ENCODE measurements at places on chromosomes 1 and 21.

DNA sequence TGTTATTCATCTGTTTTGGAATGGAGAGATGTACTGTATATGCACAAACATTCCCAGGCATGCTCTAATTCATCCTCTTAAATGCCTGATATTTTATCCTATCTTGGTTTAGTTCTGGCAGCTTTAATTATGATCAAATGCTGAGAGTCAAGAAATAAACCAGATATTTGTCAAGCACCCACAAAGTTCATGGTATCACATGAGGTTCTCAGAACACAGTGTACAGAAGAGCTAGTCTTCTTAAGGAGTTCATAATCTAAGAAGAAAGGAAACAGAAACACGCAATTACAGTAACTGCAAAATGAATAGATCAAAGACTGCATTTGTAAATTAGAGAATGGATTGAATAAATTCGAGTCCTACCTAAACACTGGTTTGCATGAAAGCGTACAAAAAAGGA lies 58.3 kb upstream of the KCNH1 start:
- DNase-seq, result no peak

DNA sequence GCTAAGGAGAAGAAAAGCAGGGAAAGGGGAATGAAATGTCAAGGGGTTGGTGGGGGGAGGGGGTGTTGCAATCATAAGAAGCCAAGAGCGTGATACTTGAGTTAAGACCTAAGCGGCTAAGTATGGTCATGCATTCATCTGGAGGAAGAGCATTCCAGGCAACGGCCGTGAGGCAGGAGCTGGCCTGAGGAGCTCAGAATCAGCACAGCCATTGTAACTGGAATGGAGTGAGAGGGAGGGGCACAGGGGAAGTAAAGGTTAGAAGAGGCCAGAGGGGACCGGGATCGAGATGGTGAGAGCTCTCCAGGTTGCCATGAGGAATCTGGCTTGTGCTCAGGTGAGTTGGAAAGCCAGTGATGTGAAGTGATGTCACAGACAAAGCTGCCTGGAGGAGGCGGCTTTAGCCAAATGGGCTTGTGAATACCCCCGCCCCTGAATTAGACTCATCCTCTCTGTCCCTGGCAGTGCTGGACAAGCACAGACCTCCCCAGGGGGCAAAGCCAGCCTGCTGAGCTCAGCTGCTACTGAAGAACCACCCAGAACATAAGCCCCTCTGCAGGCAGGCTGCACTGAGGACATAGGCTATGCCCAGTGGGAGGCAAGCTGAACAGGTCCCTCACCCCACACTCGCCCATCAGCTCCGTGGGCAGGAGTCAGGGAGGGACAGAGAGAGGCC lies 61.1 kb upstream of the LAPTM5 start:
- no peak for DNase-seq

- DNase-seq, result no peak
Observed at GRCh38 chr1:115330480-115331013, 7.5 kb downstream of the NGF start.

GRCh38 chr1:215590779-215591491 lies 23.8 kb downstream of the KCTD3 start:
- no peak for DNase-seq

DNA sequence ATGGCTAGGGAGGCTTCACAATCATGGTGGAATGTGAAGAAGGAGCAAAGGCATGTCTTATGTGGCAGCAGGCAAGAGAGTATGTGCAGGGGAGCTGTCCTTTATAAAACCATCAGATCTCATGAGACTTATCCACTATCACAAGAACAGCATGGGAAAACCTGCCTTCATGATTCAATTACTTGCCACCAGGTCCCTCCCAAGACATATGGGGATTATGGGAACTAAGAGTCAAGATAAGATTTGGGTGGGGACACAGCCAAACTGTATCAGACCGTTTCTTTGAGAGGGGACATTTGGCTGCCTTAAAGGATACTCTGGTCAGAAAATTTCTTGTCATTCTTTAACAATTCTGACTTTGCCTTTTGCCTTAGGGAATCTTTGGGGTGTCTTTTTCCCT lies 3.2 kb upstream of the XPR1 start:
- no peak for DNase-seq

DNA sequence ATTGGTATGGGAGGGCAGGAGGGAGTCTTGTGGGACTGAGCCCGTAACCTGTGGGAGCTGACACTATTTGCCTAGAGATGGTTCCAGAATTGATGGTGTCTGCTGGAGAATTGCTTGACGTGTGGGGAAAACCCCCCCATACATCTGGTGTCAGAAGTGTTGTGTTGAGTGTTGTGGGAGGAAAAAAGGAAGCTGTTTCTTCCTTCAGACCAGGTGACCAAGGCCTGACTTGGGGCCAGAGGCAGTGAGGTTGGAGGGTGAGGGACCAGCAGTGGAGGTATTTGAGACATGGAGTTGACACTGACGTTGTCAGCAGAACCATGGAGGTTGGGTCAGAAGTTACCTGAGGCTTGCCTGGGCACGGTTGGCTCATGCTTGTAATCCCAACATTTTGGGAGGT lies 8.3 kb downstream of the SHISAL2A start:
- no peak for DNase-seq

DNA sequence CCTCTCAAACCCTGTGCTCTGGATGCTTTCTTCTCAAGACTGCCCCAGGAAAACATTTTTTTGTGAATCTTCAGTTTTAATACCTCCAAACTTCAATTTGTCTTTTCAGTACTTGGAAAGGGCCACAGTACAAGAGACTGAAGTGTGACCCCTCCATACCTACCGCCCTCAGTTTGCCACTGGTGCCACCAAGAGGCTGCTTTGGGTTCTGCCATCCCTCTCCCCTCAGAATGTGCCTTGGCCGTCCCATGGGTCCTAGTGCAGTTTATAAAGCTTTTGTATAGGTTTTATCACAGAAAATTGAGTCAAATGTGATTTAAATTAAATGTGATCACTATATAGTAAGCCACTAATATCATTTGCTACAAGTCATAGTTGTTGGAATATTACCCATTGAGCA lies 60.8 kb upstream of the PGD start:
- no peak for DNase-seq

DNA sequence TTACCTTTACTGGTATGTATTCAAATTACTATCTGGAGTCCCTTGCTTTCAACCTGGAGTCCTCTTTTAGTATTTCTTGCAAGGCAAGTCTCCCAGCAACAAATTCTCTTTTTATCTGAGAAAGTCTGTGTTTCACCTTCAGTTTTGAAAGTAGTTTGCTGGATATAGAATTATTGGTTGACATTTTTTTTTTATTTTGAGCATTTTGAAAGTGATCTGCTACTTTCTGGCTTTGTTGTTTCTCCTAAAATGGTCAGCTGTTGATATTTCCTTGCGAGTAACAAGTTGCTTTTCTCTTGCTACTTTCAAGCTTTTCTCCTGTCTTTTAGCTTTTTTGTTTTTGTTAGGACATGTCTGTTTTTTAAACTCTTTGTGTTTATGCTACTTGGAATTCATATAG lies 126.1 kb downstream of the TRIM33 start:
- DNase-seq, result no peak

DNA sequence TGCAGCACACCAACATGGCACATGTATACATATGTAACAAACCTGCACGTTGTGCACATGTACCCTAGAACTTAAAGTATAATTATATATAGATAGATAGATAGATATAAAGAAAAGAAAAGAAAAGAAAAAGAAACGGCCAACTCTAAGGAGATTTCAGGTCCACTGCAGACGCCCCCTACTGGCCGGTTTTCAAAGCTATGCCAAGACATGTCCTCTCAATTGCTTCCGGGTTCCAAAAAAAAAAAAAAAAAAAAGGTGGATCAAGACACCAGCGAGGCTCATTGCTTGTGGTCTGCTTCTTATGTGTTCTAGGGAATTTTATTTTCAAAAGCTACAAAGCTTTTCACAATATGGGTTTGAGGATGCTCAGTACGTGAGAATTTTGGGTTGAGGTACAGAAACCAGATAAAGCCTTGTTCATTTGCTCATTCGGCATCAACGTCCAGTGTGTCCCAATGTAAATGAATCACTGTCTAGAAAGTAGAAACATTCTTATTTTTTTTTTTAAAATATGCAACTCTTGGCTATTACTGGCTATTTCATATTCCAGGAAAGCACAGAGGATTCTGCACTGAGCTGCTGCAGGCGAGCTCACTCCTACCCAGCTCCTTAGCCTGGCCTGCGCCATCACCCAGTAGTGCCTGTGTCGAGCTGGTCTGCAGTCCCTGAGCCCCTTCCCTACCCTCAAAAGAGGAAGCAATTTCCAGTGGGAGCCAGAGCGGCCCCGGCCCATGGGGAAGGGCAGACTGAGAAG lies 643.0 kb downstream of the KIF26B start:
- no peak for DNase-seq

DNA sequence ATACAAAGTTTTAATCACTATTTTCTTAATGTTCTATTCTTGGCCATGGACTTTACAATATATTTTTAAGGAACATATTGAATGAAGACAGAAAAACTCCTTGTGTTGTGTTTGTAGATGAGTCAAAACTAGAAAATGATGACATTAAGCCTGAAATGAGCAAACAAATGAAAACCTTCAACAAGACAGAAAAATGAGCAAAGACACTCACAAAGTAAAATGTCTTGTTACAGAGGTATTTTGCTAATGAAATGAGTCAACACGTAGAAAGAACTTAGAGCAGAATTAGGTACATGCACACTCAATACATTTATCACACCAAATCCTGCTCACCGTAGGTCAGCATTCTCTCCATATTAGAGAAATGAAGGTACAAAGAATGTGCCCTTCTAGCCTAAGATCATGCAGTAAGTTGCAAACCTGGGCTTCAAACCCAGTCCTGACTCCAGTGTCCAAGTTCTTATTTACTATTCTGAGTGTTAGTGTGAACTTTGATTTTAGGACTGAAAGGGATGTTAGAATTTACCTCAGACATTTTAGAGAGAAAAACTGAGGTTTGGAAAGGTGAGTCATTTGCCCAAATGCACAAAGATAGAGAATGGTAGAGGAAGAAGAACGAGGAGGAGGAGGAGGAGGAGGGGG lies 133.9 kb upstream of the SGIP1 start:
- no peak for DNase-seq

GRCh38 chr21:31514598-31514997 lies 144.9 kb upstream of the SOD1 start:
- DNase-seq, result no peak
